ENCODE measurements at places on chromosomes 1 and 21.

- DNase-seq, result no peak
These were observed 29.4 kb upstream of the RNPC3 start for GRCh38 chr1:103496014-103496635.

GRCh38 chr1:210951279-210951678, 182.7 kb downstream of the KCNH1 start:
- no peak for DNase-seq

- DNase-seq, result no peak
These were observed 35.2 kb downstream of the HIVEP3 start for GRCh38 chr1:41883507-41883906.

GRCh38 chr1:109548321-109549267, at the start of gene GNAI3:
Gene GNAI3 (plus strand): TSS chr1:109548615. CDS start chr1:109548721, 106 bp downstream.
- DNase-seq, result peak; percentile 96

DNA sequence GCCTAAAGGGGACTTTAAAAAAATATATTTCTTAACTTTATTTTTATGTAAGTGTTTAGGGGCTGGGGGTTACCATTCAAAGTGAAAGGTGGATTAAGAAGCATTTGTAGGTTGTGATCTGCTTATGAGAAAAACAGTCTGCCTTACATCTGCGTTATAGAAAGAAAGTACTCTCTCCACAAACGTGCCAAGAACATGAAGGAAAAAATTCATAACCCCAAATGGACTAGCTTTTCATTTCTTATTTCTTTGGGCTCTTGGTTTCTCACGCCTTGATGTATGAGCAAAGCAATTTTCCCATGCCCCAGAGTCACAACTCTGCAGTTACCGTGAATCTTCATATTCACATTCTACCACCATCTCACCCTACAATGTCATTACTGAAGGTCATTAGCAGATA, 1165.1 kb upstream of the ADGRL4 start:
- no peak for DNase-seq

GRCh38 chr1:228090613-228091081, 8.1 kb downstream of the ARF1 start:
- DNase-seq, result no peak

DNA sequence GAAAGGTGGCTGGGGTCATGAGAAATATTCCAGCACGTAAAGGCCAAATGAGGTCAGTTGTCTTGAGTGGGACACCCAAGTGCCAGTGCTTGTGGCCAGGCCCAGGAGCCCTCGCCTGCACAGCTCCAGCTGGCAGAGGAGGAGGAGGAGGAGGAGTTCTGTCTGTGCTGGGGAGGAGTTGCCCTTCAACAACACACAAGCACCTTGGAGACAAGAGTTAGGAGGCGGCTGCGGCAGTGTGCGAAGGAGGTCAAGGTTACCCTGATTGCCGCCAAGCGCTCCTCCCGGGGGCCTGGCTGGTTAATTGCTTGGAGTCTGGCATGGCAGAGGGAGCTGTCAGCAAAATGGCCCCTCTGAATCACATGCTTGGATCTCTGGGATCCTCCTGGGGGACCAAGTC, 45.1 kb downstream of the GRIK3 start:
- DNase-seq, result no peak

DNA sequence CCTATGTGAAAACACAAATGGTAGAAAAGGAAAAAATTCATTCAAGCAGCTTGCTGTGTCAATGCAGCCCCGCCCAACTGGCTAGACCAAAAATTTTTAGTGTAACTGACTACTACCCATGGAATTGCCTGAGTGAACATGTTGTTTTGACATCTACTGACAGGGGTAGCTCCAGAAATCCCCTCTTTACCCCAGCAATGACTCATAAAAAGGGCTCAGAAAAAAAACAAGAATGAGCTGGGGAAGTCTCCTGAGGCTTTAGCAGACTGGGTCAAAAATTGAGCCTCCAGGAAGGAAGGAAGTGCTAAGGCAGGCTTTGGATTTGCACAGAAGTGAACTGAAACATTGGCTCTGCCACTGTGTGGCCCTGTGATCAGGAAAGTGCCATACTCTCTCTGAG, 24.4 kb upstream of the FGGY start:
- no peak for DNase-seq

DNA sequence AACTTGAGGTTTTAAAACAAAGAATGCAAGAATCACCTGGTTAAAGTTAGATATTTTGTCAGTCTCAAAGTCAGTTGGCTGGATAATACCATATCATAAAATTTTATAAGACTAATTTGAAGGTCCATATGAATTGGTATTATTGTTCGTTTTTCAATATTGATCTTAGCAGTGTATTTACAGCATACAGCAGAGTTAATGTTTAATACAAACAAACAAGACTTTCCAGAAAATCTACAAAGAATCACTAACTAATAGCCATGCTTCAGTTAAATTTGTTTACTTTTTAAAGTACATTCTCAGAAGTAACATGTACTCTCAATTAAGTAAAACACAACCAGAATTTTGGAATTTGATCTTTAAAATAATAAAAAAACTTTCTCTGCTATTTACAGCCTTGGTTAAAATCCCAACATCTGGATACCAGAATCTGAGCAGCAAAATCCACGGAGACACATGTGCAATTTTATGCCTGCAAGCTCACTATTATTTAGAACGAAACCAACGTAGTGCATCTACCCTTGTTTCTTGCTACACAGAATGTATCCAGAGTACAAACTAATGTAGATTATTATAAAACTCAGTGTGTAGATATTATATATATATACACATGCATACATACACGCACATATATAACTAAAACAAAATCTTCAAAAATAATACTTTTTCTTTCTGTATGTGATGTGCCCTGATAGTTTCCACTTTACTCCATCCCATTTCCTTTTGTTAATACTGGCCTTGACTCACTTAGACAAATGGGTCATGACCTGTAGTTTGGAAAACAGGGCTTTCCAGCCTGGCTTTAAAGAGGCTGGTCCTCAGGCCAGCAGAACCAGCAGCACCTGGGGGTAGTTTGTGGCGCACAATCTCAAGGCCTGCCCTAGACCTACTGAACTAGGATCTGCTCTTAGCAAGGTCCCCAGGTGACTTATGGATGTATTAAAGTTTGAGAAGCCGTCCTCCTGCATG, 63.6 kb upstream of the ERG start:
- no peak for DNase-seq

GRCh38 chr1:71273334-71273733, 192.5 kb upstream of the ZRANB2 start:
- no peak for DNase-seq

GRCh38 chr1:238558156-238558555, 667.4 kb upstream of the ZP4 start:
- DNase-seq, result no peak

- no peak for DNase-seq
These were observed 36.9 kb downstream of the FBXO2 start for GRCh38 chr1:11617314-11617713.

DNA sequence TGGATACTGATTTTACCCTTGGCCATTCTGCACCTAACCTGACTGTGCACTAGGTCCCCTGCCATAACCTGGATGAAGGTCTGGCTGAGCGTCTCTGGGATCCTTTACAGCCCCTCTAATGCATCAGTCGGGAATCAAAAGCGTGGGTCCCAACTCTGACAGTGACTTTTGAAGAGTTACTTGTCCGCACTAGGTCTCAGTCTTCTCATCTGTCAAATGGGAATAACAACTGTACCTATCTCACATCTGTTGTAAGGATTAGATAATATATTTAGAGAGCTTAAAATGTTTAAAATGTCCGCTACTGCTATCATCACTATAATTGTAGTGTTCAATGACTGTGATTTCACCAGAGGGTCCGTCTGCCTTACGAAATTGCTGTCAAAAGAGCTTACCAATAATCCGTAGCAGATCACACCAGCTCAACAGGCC, 746 bp downstream of the TADA1 start:
- no peak for DNase-seq

DNA sequence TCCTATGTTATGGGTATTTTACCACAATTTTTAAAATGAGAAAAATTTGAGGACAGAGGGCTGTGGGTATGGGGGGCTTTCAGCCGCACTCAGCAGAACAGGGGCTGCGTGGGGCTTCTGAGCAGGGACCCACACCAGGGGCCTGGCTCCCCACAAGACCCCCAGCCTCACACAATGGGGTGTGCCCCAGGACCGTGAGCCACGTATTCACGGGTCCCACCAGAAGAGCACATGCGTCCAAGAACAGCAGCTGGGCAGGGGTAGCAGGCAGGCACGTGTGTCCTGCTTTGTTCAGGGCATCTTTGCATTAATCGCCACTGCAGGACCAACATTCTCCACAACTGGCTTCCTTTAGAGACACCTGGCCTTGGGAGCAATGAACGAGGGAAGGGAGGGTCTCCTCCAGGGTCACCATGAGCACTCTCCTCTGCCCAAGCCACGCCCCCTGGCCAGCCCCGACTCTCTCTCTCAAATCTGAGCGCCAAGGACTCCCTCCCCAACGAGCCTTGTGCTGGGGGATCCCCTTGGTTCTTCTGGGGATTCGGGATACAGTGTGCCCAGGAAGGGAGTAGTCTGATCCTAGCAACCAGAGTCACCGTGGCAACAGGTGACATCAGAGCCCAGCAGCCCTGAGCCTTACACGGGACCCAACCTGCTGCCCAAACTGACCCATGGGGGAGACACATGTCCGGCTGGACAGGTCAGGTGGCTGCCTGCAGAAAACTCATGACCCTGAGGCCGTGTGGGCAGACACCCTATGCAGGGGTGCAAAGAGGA, 7.4 kb upstream of the ARF1 start:
- DNase-seq, result no peak

- no peak for DNase-seq
These were observed 68.8 kb upstream of the C1orf174 start for GRCh38 chr1:3968851-3969250.

GRCh38 chr1:173444757-173445156, 32.4 kb upstream of the PRDX6 start:
- DNase-seq, result no peak
